ENCODE measurements at places on chromosomes 7 and 10.

DNA sequence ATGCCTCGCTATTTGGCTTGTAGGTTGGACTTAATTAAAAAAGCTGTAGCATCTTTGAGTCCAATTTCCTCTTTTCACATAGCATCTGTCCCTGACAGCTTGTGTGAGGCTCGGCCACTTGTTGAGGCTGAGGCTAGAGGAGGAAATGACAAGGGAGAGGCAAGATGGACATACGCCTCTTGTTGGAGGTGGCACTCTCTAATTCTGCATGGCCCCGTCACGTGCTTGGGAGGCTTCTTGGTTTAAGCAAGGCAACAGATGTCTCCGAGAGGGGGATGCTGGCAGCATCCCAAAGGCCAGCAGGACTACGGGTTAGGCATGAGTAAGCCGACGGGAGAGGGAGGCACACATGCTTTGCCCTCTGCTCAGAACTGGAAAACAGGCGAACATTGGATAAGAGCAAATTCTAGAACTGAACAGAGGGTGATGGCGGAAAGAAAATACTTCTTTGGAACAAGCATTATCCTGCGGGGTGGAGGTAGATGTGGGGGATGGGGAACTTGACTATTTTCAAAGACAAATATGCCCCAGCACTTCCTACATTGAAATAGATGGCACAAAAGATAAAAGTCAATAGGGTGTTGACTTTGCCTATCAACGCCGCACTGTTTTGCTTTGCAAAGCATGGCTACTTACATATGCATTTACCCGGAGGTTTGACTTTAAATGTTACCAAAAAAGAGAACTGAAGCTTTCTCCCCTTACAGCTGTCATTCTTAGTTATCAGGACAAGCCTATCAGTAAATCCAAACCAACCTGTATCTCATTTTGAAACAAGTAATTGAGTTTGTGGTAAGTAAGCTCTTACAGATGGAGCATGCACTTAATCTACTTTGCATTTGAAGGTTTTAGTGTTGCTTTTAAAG is 94.8 kb downstream of the CHN2 start:
- DNase-seq = no peak
- no peak overlapping the region for H3K4me3 ChIP-seq
- peaks cover 22% of the 10 kb centered on the region for H3K4me1 ChIP-seq
- H3K27me3 ChIP-seq = peaks cover 10% of the 10 kb centered on the region

- no peak overlapping the region for H3K27ac ChIP-seq
- no peaks in the 10 kb centered on the region for H3K36me3 ChIP-seq
- H3K4me1 ChIP-seq = peaks cover 1% of the 10 kb centered on the region
- H3K27me3 ChIP-seq = no peaks in the 10 kb centered on the region
Observed at GRCh38 chr10:132059760-132060508, 5.8 kb upstream of the JAKMIP3 start.

DNA sequence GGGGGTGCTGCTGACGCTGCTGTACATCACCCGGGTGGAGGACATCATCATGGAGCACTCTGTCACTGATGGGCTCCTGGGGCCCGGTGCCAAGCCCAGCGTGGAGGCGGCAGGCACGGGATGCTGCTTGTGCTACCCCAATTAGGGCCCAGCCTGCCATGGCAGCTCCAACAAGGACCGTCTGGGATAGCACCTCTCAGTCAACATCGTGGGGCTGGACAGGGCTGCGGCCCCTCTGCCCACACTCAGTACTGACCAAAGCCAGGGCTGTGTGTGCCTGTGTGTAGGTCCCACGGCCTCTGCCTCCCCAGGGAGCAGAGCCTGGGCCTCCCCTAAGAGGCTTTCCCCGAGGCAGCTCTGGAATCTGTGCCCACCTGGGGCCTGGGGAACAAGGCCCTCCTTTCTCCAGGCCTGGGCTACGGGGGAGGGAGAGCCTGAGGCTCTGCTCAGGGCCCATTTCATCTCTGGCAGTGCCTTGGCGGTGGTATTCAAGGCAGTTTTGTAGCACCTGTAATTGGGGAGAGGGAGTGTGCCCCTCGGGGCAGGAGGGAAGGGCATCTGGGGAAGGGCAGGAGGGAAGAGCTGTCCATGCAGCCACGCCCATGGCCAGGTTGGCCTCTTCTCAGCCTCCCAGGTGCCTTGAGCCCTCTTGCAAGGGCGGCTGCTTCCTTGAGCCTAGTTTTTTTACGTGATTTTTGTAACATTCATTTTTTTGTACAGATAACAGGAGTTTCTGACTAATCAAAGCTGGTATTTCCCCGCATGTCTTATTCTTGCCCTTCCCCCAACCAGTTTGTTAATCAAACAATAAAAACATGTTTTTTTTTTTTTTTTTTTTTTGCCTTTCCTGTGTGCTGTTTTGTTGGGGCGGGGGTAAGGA is 55.8 kb downstream of the TSPAN15 start:
- H3K27me3 ChIP-seq = peaks cover 12% of the 10 kb centered on the region
- no peaks in the 10 kb centered on the region for H3K36me3 ChIP-seq
- H3K4me1 ChIP-seq = 0 out of 2 replicates have a peak, but pooled peaks cover 3% of the 10 kb centered on the region
- DNase-seq = no peak
- no peak overlapping the region for H3K27ac ChIP-seq

DNA sequence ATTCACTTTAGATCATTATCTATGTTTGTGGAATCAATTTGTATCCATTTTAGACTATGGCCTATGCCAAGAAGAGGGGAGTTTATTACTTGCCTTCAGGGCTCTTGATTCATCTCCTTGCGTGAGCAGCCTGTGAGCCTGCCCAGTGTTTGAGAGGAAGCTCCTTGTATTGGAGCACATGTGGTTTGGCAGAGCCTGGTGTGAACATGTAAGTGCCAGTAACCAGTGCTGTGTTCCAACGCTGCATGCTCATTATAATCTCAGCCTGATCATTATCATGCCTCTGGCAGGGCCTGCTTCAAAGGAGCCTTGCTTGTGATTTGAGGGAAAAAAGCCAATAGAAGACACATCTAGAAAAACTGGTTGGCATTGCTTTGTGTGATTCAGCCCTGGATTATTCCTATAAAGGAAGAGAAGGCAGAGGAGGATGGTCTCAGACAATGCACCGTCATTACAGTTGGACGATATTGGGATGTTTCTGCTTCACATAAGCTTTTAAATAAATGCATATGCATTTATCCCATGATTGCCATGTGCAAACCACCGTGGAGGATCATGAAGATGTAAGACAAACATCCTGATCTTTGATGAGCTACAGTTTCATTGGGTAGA is 203.4 kb upstream of the AHR start:
- no peaks in the 10 kb centered on the region for H3K36me3 ChIP-seq
- no peak for DNase-seq
- H3K27ac ChIP-seq = no peak overlapping the region
- peaks cover 16% of the 10 kb centered on the region for H3K4me1 ChIP-seq

DNA sequence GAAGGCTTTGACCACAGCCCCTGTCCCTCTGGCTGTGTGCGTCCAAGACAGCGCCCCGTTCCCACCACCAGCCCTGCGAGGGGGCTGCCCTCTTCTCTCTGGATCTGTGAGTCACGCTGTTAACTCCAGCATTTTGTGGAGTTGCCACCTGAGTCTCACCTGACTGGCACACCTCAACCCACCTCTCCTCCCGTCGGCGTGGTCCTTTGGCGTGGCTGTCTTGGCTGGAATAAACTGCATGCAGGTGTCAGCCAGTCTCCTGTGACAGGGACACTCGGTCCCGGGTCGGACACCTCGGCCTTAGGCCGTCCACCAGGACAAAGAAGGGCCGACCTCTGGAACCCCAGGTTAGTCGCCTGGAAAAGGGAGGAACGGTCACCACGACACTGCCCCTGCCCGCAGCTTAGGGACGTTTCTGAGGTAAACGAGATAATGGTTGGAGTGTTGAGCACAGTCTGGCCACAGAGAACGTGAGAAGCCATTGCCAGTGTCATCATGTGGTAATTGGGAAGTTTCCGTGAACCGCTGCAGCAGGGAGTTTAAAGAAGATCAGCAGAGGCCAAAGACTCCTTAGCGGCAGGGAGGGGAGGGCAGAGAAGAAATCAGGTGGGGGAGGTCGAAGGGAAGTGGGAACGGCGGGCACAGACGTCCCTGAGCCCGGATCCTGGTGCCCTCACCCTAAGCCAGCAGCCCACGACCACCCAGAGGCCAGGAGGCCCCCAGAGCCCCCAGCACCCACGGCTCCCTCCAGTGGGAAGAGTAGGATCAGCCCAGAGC is 73.6 kb upstream of the FAM20C start:
- H3K4me1 ChIP-seq = no peaks in the 10 kb centered on the region
- no peaks in the 10 kb centered on the region for H3K36me3 ChIP-seq
- no peak overlapping the region for H3K27ac ChIP-seq
- no peak overlapping the region for H3K4me3 ChIP-seq
- DNase-seq = no peak
- H3K27me3 ChIP-seq = 0 out of 2 replicates have a peak, but pooled peaks cover 4% of the 10 kb centered on the region

DNA sequence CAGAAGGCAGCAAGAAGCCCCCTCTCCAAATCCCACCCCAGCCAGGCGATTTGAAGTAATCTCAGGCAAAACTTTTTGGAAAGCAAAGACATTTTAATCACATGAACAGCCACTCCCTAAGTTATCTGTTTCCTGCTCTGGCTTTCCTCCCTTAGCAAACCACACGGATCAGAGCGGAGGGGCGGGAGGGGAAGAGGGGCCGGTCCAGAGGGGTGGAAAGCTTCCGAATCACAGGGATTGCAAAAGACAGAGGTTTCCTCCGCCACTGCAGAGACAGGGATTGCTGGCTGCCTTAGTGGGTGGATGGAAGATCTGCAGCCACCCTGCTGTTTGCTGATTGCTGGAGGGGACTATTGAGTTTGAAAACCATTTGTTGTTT is 41.2 kb downstream of the ZCCHC24 start:
- H3K27ac ChIP-seq = peak overlapping the region; percentile 44
- H3K4me1 ChIP-seq = peaks cover 87% of the 10 kb centered on the region
- no peak for DNase-seq
- H3K4me3 ChIP-seq = no peak overlapping the region
- H3K27me3 ChIP-seq = no peaks in the 10 kb centered on the region

Data from SJSA1 (cell line).